Neural crest cell (in vitro differentiated cells): ENCODE measurements at places on chromosomes 7 and 10. TPM values are rescaled to one million over a fixed set of nuclear protein-coding genes. Genes with fewer than 3 reads are reported as not detected.

DNA sequence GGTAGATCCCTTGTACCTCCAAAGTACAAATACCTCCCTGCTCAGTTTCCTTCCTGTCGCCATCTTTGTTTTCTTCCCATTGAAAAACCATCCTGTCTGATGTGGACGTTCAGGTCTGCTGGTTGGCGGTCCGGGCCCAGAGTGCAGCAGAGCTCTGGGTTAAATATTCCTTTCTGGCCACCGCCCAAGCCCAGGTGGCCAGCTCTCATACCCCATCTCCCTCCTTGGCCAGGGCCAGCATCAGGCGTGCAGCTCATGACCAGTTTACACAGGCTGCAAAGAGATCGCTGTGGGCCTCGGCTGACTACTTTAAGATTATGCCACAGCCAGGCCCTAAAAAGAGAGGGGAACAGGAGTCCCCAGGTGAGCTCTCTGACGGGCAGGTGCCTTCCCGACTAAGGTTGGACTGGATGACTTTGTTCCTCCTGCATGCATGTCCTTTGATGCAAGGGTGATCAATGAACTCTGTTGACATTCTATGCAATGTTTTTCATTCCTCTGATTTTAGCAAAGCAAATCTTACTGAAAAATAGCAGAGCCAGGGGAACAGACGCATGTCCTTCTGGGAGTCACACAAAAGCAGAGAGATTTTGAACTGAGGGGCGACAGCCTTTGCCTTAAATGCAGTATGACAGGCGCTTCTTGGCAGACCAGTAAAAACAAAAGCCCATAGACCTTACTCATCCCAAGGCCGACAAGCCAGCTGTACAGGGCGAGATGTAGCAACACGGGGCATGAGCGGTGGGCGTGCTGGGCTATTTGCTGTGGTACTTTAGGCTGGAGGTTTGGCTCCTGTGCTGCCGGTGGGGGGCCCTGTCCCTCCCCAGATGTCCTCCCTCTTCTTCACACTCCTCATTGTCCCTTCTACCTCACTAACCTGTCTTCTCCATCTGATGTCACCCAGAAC lies 33.3 kb upstream of the SH2B2 start:
- no peak for DNase-seq

DNA sequence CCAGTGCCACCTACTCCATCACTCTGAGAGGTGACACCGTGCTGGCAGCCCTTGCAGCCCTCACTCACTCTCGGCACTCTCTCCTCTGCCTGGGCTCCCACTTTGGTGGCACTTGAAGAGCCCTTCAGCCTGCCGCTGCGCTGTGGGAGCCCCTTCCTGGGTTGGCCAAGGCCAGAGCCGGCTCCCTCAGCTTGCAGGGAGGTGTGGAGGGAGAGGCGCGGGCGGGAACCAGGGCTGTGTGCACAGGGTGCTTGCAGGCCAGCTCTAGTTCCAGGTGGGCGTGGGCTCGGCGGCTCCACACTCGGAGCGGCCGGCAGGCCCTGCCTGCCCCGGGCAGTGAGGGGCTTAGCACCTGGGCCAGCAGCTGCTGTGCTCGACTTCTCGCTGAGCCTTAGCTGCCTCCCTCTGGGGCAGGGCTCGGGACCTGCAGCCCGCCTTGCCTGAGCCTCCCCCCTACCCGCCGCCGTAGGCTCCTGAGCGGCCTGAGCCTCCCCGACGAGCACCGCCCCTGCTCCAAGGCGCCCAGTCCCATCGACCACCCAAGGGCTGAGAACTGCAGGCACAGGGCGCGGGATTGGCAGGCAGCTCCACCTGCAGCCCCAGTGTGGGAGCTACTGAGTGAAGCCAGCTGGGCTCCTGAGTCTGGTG lies 48.7 kb upstream of the SLC35G1 start:
- DNase-seq: no peak

GRCh38 chr10:59362959-59363381 lies 621 bp upstream of the FAM13C start:
- peak; percentile 32 for DNase-seq

- DNase-seq: peak; percentile 72
Measured at GRCh38 chr7:149147072-149147751, at the start of gene ZNF398. Gene ZNF398, plus strand, starts transcription at chr7:149147453. Its CDS starts 290 bp downstream, at chr7:149147743.

GRCh38 chr10:125125951-125126735 lies 34.2 kb downstream of the CTBP2 start:
- no peak for DNase-seq

- peak; percentile 69 for DNase-seq
Measured at GRCh38 chr7:151083071-151083823, at the start of gene TMUB1. Gene TMUB1, minus strand, starts transcription at chr7:151083493. Its CDS starts 930 bp downstream, at chr7:151082563.

DNA sequence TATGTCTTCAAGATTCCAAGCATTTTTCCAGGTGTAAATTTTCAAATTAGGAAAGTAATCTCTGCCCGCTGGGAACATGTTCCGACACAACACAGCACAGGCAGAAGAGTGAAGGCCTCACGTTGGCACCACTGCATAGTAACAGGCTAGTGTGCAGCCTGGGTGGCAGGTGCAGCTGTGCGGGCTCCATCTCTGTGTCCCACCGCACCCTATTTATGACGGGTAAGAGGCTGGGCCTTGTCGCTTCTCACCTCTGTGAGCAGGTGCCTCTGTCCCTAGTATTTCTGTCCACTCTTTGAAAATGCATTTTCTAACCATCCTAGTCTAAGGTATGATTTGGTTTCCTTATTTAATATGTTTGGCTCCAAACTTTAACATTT lies 24.1 kb downstream of the VIPR2 start:
- DNase-seq: no peak

DNA sequence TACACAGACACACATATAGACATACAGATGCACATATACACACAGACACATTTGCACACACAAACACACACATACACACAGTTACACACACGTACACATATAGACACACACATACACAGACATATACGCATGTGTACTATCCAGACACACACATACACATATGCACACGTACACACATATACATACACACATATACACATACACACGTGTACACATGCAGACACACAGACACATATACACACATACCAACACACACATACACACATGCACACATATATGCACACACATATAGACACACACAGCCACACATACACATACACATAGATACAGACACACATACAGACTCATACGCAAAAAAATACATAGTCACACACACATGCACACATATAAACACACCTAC lies 184.2 kb downstream of the PFKFB3 start:
- DNase-seq: no peak

DNA sequence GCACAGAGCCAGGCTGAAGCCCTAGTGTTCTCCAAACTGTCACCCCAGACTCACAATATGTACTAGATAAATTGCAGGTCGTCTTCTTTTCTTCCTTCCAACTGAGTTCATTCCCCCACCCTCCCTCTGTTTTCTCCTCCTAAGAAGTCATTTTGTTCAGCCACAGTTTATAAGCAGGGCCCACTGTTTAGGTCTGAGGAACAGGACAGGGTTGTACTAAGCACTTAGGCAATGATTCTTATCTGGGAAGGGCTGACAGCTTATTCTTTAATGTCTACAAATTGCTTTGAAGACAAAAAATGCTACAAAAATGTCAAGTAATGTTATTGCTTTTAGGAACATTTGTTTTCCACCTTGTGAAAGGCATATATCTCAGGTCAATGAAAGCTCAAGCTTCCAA lies 59.1 kb downstream of the CDC123 start:
- no peak for DNase-seq

DNA sequence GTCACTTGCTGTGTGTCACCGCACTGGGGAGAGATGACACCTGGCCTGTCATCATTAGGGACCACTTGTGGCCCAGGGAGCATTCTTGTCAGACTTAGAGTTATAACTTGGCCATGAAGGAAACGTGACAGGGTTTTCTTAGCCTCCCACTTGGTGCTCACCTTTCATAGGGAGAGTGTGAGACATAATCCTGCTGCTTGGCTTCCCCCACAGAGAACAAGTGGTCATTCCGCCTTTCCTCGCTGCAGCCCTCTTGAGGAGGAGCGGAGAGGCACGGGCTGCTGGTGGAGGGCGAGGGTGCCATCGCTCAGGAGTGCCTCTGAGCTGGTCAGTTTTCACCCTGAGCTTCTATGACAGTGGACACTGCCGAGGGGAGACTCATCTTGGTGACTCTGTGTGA lies 125.0 kb upstream of the GJD4 start:
- no peak for DNase-seq

Gene RUFY2
- total RNA-seq: 22.4 and 26.6 TPM in 2 replicates

Gene GRID2IP
- 0.54 and 0.61 TPM in 2 replicates for total RNA-seq

Gene PSMG3
- total RNA-seq: 50.6 and 57.8 TPM in 2 replicates

GRCh38 chr10:113049881-113050280 lies 99.8 kb downstream of the TCF7L2 start:
- DNase-seq: no peak
